ENCODE measurements at places on chromosomes 4 and X.

DNA sequence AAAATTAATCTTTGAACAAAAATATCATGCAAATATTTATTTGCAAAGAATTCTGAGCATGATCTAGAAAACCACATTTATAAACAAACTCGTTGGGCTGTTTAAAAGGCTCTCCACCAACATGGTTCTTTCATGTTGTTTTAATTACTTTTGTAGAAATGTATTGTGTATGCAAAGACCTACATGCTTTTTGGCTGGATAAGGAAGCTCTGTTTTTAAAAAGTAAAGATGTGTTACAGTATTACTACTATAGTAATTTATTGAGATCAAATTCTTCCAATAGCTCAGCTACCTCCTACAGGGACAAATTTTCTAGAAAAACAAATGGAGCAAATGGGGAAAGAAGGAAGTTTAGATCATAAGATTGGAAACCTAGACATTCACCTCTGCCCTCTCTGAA lies 177.5 kb upstream of the TTC29 start:
- DNase-seq: no peak

DNA sequence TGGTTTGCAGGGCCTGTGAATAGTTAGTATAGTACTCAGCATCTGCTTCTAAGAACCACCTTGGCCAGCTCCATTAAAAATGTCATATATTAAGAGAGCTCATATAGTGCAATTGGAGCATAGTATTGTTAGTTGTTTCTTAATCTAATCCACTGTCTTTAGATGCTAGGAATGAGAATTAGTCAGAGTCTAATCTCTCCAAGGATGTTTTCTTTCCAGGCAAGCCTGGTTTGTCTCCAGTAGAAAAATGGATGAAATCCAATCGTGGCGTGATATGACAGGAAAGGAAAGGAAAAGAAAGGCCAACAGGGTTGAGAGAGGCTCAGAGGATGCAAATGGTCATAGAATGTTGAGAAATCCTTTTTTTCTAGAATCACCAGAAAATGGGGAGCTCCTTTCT lies 15.0 kb upstream of the TMEM164 start:
- DNase-seq: no peak

DNA sequence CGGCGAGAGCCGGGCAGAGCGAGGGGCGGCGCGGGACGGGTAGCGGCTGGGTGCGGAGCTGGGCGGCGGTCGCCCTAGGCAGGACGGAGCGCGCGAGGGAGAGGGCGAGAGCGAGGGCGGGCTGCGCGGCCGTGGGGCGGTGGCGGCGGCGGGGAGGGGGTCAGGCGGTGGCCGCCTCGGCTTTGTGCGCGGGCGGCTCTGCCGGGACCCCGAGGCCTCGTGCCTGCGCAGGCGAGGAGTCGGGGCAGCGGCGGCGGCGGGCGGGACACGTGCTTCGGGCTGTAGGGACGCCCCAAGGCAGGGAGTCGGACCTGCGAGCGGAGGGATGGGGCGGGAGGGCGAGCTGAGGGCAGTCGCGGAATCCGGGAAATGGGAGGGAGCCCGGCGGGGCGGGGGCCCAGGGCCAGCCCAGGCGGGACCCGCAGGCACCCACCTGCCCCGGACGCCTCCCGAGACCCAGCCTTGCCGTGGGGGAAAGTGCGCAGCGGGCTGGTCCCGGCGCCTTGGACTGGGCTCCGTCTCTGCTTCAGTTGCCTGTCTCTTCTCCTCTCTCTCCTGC lies 465 bp downstream of the BMPR1B start:
- DNase-seq: no peak

- no peak for DNase-seq
Measured at GRCh38 chrX:48972220-48973164, 848 bp upstream of the KCND1 start.

GRCh38 chrX:146238173-146238572 lies 420.5 kb downstream of the SLITRK2 start:
- no peak for DNase-seq

DNA sequence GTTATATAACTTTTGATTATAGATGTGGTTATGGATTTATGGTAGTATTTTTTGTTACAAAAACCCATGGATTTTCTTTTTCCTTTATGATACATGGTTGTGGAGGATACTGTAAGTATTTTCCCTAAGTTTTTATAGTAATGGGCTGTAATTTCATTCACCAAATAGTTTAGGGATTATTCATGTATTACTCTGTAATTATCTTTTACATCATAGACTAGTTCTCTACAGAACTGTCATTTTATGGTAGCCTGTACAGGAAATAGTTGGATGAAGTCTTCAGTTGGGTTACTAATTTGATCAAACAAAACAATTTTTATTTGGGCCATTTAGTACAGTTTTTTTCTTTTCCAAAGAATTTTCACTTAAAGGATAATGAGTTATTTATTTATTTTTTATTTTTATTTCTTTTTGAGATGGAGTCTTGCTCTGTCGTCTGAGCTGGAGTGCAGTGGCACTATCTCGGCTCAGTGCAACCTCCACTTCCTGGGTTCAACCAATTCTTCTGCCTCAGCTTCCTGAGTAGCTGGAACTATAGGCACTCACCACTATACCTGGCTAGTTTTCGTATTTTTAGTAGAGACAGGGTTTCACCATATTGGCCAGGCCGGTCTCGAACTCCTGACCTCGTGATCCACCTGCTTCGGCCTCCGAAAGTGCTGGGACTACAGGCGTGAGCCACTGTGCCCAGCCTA lies 42.1 kb downstream of the RBPJ start:
- no peak for DNase-seq

- no peak for DNase-seq
Measured at GRCh38 chrX:101460669-101461068, 24.6 kb upstream of the ARMCX4 start.

DNA sequence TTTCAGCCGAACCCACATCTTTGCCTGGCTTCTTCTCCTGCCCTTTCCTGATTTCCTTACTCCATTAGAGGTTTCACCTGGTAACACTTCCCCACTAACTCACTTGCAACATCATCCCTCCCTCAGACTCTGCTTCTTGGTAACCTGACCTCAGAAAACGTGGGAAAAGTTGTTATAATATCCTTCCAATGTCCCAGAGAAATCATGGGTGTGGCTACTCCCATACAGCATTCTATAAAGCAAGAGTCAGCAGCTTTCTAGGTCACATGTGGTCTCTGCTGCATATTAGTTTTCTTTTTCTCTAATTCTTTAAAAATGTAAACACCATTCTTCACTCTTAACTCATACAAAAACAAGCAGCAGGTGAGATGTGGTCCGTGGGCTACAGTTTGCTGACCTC lies 283.1 kb upstream of the MAOA start:
- no peak for DNase-seq

DNA sequence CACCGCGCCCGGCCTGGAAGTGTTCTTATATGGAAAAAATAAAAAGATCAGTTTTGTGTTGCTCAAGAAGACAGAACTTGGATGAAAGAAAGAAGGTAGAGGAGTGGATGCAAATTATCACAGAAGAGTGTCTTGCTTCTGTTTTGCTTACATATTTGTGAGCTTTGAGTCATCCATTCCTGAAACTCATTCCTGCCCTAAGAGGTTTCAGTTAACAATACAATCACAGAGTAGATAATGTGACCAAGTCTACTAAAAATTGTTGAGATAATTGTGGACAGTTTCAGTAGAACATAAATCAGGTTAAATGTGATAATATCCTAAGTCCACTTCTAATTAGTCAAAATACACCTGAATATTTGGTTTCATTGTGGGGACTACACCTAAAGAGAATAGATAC lies 26.4 kb upstream of the LRCH2 start:
- DNase-seq: no peak

DNA sequence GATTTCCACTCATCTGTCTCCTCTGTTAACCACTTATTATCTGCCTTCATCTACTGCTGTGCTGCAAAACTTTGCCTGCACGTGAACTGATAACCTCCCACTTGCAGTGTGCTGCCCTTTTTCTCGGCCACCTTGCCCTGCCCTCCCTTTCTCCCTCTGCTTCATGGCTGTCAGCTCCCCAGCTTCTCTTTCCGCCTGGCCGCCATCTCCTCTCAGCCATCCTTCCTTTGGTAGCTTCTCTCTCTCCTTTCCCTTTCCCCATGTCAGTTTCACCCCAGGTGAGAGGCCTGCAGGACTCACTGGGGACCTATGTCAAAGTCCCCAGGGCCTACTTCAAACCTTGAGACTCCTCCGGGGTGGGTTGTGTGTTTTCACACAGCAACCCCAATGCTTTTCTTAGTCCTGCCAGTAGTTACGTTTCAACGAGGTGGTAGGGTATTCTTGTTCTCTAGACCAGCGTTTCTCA lies 6.6 kb downstream of the MSL3 start:
- no peak for DNase-seq

GRCh38 chrX:51955200-51955599 lies 61.8 kb downstream of the MAGED1 start:
- DNase-seq: no peak

- DNase-seq: no peak
Measured at GRCh38 chrX:43693602-43694406, 37.7 kb downstream of the MAOA start.

DNA sequence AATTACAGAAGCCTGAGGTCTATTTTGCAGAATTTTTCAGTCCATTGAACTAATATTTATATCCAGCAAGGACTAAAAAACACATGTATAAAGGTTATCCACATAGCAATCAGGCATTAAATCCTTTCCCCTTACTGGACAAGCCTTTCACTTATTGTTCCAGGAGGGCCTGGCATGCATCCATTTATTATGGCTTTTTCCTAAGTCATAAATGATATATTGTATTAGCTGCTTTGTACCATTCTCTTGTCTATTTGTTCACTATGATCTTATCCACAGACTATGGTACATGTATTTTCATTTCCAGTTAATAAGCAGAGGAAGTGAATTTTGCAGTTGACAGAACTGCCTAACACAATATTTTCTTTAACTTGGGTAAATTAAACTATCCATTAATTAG lies 105.4 kb upstream of the ANK2 start:
- DNase-seq: no peak

GRCh38 chr4:8560265-8561047 lies 19.7 kb upstream of the GPR78 start:
- DNase-seq: no peak

DNA sequence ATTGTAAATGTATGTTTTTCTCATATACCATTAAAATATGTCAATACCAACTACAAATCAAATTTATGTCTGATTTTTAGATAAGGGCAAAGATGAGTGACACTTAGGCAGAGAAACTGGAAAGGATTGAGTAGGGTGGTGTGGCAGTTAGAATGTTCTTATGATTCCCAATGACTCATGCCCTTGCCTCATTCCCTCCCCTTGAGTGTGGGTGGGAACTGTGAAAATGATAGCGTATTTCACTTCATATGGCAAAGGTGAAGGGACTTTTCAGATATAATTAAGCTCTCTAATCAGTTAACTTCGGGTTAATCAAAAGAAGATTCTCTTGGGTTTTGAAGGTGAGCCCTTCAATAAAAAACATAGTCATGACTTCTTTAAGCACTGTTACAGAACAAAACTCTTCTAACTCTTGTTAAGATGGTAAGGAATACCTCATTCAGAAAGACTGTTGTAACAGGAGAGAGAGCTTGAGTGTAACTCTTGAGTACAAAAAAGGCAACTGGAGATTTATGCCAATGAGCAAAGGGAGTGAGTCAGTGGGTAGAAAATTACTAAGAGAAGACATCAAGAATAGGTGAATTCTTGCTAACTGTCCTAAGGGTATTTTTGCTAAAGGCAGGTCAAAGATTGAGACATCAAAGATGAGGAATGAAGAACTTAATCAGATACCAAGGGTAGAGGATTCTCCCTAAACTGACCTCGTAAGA lies 329.5 kb downstream of the KCTD8 start:
- DNase-seq: no peak

GRCh38 chr4:91961504-91961903 lies 342.3 kb upstream of the GRID2 start:
- DNase-seq: no peak
